ENCODE measurements at places on chromosomes 1 and 21.

- no peak for DNase-seq
These were observed 58.1 kb upstream of the COA6 start for GRCh38 chr1:234315091-234315541.

GRCh38 chr1:86957221-86957620 is 42.8 kb downstream of the HS2ST1 start:
- no peak for DNase-seq

GRCh38 chr1:64901663-64902062 is 64.7 kb downstream of the JAK1 start:
- no peak for DNase-seq

DNA sequence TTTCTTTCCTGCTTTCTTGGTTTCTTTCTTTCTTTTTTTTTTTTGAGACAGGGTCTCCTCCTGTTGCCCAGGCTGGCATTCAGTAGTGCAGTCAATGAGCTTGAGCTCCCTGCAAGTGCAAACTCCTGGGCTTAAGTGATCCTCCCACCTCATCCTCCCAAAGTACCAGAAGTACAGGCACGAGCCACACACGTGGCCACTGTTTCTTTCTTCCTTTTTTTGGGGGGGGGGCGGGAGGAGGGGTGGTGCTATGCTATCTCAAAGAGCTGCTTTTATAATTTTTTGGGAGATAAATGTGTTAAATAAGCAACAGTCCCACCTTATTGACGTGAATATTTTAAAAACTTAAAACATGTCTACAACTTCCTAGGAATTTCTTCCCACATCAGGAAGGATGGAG is 42.2 kb downstream of the AK4 start:
- no peak for DNase-seq

GRCh38 chr1:6782151-6782550 is 3.1 kb upstream of the CAMTA1 start:
- DNase-seq: no peak

DNA sequence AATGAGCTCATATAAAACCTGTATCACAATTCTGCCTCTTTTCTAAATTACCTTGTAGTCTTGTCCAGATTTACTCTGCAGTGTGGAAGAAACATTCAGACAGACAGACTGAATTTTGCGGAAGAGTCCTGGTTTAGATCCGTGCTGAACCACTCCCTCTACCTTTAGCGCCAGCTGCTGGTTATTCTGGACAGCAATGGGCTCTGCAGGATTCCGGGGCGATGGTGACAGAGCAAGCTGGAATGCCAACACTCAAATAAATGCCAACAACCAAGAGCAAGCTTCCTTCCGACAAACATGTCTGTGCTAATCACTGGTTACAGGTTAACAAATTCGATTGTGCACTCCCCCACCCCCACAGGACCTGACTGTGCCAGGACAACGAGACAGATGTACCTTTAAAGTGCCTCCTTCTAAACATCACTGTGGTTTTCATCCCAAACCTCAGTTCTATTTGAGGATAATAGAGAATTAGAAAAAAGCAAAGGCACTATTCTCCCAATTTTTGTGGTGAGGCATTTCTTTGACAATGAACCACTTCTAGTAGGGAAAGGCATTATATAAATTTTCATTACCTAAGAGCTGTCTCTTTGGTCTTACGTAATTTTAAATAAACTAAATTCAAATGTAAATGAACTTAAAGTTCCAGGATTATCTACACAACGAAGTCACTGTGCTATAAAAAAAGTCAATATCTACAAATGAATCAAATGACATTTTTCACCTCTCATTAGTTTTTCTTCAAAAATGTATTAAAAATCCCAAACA is 90.4 kb downstream of the INTS7 start:
- DNase-seq: no peak

Data from CD4-positive, alpha-beta T cell treated with Interleukin-21 for 1 hour (primary cell).